GM23248 (cell line): ENCODE measurements at places on chromosomes 4 and X. TPM values are rescaled to one million over a fixed set of nuclear protein-coding genes. Genes with fewer than 3 reads are reported as not detected.

DNA sequence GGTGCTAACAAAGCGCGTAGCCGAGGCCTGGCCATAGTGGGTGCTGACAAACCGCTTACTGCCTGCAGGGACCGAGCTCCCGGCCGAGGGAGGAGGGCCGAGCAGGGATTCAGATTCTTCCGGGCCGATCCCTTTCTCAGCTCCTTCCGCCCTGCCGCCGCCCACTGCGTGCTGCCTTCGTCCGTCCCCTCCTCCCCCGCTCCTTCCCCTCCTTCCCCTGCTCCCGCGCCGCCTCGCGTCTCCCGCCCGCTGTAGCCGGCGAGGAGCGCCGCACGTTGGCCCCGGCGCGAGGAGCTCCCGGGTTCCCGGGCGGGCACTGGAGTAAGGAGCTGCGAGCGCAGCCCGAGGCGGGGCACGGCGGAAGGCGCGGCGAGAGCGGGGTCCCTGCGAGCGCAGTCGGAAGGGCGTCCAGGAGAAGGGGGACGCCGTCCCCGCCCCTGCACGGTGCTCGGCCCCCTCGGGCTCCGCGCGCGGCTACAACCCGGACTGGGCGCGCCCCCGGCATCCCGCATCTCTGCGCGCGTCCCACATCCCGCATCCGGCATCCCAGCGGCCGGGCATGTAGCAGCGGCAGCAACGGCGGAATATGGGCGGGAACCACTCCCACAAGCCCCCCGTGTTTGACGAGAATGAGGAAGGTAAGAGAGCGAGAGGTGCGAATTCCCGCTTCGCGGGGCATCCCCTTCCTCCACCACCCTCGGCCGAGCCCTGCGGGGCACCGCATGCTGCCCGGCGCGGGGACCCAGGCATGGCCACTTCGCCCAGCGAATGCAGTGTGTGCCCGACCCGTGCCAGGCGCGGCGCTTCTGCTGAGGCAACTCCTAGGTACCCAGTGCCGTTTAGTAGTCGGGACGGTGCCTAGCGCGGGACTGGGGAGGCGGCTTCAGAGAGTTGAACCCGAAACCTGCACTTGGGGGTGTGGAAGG is at the start of gene STK32B:
TSS of gene STK32B (plus strand) at position 203 of the 926 bp plus-strand sequence.
- DNase-seq, result peak; percentile 86

The RPGR gene
- total RNA-seq, result 5.8 and 9.7 TPM in 2 replicates

GRCh38 chr4:87174672-87175071 is 45.7 kb downstream of the KLHL8 start:
- no peak for DNase-seq

DNA sequence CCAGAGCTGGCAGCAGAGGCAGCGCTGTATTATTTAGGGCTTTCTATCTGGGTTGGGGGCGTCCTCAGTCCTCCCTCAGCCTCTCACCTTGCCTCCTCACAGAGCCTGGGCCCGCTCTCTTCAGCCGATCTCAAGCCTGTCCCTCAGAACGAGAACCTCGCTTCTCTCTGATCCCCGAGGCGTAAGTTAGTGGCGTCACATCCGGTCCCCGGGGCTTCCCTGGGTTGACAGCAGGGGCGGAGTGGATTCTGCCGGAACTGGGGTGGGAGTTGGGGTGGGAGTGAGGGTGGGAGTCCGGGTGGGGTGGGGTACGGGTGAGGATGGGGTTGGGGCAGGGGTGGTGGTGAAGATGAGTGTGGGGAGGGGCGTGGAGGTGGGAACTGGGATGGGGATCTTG is at the start of gene MAGEA10:
TSS of gene MAGEA10 (minus strand) at position 190 of the 397 bp plus-strand sequence. CDS start 2,957 bp downstream, outside the sequence.
- no peak for DNase-seq

- DNase-seq, result no peak
These were observed 69.7 kb upstream of the PPP3CA start for GRCh38 chr4:101417046-101417445.

GRCh38 chrX:149570668-149571067 is 16.6 kb downstream of the MAGEA9B start:
- DNase-seq, result peak; percentile 74

DNA sequence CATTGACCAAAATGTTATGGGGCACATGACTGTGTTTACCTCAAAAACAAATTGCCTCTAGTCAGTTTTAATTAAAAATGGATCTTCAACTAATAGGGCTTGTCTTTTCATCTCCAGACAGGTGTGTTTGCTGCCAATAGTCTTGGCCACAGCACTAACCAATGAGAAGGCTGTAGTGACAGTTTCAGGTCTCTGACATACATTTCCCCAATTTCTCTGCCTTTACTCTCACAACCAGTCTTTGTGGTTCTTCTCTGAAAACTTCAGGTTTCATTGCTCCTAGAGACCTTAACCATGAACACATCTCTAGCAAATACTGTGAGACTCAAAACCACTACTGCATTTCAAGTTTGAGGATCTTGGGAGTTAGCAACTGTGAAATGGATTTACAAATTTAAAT is 3.5 kb upstream of the EDNRA start:
- DNase-seq, result no peak

DNA sequence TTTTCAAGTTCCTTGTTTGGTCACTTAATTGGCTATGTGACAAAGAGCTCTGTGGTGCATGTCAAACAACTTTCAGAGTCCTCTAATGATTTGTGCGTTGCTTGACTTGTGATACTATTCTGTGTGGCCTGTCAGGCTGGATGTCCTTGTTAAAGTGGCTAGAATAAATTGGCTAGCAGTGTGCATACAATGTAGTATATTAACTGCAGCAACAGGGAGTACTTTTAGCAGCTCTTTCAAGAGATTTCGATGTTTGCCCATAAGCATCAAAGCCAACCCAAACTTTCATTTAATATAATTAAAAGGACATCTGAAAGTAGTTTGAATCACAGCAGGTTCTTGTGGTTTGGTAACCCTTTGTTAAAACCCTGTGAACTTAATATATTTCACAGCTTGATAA is 718.9 kb downstream of the ADGRL3 start:
- no peak for DNase-seq

DNA sequence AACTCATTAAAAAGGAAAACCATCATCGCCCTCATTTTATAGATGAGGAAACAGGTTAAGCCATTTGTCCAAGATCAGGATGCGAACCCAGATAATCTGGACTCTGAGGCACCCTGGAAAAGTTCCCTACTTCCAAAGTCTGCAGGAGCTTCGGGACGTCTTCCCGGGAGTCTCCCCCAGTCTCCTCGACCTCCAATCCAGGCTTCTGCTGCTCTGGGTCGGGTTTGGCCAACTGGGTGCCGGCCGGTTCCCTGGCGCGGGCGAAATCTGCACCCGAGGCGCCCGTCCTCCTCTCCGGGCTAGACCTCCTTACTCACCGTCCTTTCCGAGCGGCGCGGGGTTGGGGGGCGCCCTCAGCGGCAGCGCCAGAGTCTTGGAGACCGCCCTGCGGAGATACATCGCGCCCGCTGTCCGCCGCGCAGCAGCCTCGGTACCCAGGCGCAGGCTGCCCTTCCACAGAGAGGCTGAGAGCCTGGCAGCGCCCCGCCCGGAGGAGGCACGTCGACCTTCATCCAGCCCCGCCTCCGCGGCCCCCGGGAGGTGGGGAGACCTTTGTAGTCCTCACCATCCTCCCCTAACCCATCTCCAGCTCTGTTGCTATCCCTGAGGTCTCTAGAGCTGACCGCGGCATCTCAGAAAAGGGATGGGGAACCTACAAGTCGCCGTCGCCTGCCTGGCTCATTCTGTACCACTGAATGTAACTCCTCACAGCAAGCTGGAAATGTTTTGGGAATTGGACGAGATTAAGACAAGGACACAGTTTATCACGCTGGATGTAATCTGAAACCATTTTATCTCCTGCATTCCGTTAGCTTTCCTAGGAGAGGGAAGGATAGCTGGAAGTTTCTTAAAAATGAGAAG is at the start of gene MGARP:
TSS of gene MGARP (minus strand) at position 466 of the 861 bp plus-strand sequence. CDS start at position 399, 67 bp downstream.
- no peak for DNase-seq

GRCh38 chrX:23884427-23885024 is 23.2 kb downstream of the APOO start:
- DNase-seq, result peak; percentile 54

GRCh38 chr4:140343303-140343702 is 30.1 kb upstream of the SCOC start:
- no peak for DNase-seq

The C4orf50 gene
- not detected in 2 replicates for total RNA-seq

GRCh38 chr4:139419388-139419914 is 34.5 kb upstream of the RAB33B start:
- peak; percentile 72 for DNase-seq

- DNase-seq, result peak; percentile 44
These were observed 80.6 kb downstream of the FRYL start for GRCh38 chr4:48699475-48699874.

The MAGEE1 gene
- 0.86 and 1.1 TPM in 2 replicates for total RNA-seq

DNA sequence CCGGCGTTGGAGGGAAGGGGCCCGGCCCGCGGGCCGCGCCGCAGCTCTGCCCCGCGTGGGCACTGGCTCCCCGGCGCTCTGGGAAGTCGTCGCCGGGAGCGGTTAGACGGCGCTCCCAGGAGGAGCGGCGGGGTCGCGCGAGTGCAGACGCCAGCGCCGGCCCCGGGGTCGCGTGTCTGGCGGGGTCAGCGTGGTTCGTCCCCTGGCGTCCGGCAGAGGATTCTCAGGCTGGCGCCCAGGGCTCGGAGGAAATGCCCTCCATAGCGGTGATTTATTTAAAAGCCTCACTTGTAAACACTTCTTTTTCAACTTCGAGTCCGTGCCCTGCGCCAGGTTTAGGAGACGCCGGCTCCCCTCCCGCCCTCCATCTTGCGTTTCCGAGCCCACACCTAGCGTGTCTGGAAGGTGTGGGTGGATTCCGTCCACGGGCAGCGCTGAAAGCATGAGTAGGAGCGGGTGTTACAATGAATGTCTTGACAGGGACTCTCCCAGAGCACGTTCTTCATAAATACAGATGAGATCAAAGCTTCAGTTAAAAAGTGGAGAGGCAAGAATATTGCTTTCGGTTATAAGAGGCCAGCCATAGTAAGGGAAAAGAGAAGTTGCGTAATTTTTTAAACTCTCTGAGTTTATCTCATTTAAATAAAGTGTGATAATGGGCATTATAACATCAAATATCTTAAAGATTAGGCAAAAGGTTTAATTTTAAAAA is 692 bp downstream of the FAM241A start:
- DNase-seq, result peak; percentile 79

The LUZP4 gene
- not detected in 2 replicates for total RNA-seq

- DNase-seq, result no peak
These were observed 5.8 kb downstream of the NKX3-2 start for GRCh38 chr4:13538427-13538973.

DNA sequence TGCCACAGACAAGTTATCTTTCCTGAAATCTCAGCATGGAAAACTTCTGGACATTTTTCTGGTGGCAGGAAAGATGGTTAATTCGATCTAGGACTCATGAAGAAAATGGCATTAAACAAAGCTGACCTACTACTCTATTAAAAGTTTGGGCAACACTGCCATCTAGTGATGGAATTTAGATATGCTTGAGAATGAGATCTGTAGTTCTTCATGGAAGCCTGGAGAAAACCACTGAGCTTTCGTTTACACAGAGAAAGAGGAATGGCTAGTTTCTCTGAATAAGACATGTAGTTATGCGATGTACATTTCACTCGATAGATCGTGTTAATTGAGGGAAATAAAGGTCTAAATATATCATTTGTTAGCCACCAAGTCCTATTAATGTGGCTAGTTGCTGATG is 51.7 kb upstream of the CHRDL1 start:
- DNase-seq, result peak; percentile 55

GRCh38 chr4:81519856-81520255 is 48.1 kb upstream of the RASGEF1B start:
- no peak for DNase-seq

DNA sequence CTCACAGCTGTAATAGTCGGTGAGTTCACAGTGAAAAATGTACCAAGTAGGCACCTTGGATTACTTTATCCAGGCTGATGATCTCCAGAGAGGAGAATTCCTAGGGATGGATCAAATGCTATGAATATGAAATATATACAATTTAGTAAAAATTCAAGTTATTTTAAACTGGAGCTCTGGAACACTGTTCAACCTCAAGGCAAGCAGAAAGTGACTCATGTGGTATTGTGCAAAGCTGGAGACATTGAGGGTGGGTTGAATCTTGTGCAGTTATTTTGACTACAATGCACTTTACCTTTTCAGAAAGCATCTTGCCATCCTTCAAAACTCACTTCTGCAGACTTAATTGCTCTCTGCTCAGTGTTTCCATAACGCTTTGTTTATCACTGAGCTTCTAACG is 43.4 kb downstream of the OSTC start:
- peak; percentile 58 for DNase-seq

The MAPK10 gene
- total RNA-seq, result 0.89 and 1.3 TPM in 2 replicates

DNA sequence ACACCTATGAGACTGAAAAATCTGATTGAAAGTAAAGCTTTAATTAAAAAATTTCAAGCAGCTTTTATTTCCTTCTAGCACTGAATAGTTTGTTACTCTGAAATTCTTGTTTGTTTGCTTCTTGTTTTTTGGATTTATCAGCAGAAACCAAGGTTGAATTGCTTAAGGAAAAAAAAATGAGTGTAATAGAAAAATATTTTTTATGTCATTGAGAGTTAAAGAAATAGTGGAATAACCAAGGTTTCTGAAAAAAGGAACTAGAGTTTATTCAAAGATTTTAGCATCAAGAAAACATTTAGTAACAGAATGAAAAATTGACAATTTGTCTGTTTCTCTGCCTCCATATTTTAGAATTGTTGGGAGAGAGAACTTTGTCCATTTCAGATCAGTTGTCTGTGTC is 1852.2 kb downstream of the PCDH7 start:
- DNase-seq, result no peak

- no peak for DNase-seq
These were observed 57.3 kb downstream of the CLDN22 start for GRCh38 chr4:183262776-183263100.

- DNase-seq, result peak; percentile 28
These were observed 66.9 kb downstream of the GALNTL6 start for GRCh38 chr4:171880136-171880535.

DNA sequence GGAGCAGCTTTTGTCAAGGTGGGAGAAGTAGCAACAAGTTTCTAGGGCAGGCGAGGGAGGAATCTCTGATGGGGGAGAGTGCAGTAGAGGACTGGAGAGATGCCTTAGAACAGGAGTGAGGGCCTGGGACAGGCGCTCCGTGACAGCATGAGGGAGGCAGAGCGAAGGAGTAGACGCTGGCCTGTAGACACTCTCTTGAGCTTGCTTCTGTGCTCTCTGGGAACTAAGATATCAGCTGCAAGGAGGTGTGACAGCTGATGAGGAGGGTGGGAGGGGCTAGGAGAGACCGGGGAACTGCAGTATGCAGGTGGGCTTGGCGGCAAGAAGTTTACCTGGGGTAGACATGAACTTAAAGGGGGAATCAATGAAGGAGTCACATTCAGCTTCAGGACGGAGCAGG is 35.7 kb downstream of the MECP2 start:
- DNase-seq, result no peak

The S100P gene
- total RNA-seq, result 0.38 TPM in 1 of 2 replicates, not detected in the other

The TMEM271 gene
- total RNA-seq, result not detected in 2 replicates

- no peak for DNase-seq
These were observed 79.0 kb downstream of the ANXA3 start for GRCh38 chr4:78630615-78631014.

- DNase-seq, result no peak
These were observed 33.7 kb upstream of the DCLK2 start for GRCh38 chr4:150044517-150044916.

- no peak for DNase-seq
These were observed 277.1 kb downstream of the KLHL13 start for GRCh38 chrX:117839544-117839943.

DNA sequence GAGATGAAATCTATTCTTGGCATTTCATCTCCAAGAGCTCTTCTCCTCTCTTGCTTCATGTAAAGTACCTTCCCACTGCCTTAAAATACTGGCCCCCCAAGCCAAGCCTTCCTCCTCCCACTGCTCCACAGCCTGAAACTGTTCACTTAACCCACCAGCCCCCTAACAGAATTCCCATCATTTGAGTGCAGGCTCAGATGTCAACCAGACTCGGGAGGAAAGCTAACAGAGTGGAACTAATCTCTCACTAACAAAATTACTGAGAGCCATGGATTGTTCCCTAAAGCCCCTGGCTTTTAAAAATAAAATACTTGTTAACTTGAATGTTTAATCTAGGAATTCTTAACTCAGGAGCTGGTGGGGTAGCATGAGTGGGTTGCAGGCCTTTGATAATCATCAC is 7.1 kb upstream of the DCUN1D4 start:
- DNase-seq, result no peak
